Frontal cortex (tissue), 4 donors: ENCODE measurements at places on chromosomes 11 and 22.

DNA sequence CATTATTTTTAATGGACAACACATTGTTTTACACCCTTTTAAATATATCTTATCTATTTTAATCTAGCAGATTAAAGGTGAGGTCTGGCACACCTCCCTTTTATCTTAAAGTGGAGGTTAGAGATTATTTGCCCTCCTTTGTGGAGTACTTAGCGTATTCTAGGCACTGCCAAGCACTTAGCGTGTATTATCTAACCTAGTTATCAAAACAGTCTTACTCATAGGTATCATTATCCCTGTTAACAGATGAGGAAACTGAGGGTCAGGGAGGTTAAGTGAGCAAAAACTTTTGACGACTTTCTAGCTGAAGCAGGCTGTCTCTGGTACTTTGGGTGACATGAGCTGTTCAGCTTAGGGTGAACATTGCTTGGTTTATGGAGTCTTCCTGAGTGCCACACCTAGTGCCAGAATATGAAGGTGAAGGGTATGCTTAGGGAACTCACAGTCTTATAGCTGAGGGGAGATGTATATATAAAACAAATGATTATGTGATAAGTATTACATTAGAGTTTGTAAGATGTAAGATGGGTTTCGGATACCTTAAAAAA, 55.0 kb downstream of the ZNRF3 start:
- no peak for DNase-seq

GRCh38 chr11:113376156-113376555, 11.4 kb upstream of the ANKK1 start:
- no peak for DNase-seq

- DNase-seq: no peak
These were observed 123.3 kb upstream of the SESN3 start for GRCh38 chr11:95354304-95354703.

- DNase-seq: no peak
These were observed 15.6 kb upstream of the OR51L1 start for GRCh38 chr11:4979036-4979435.

GRCh38 chr11:113203141-113203753, 111.1 kb upstream of the TTC12 start:
- no peak for DNase-seq

GRCh38 chr11:120399307-120399706, 63.1 kb downstream of the ARHGEF12 start:
- DNase-seq: no peak

DNA sequence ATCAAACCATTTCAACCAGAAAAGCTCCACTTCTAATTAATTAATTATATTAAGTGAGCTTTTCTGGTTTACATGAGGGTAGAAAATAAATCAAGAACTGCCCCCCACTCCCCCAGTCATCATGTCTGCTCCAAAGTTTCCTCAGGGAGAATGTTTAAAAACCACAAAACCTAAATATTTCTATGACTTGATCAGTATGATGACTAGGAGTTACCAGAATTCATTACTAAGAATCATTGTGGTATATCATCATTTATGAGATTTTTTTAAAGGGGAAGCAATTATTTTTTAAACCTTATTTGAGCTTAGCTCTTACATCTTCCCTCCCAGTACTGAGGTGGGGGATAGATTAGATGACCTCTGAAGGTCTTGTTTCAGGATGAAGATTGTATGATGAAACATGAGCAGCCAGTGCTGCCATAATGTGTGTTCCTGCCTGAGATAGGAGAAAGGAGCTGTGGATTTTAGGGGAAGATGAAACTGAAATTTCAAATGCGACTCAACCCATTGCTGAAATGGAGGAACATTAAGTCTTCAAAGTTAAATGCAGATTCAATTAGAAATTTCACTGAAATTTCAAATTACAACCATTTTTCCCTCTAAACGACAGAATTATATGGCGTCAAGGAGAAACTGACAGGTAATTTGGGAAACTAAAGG, 401.3 kb upstream of the CADM1 start:
- DNase-seq: no peak

- DNase-seq: no peak
These were observed 107.3 kb downstream of the RPS6KA4 start for GRCh38 chr11:64466115-64466718.

DNA sequence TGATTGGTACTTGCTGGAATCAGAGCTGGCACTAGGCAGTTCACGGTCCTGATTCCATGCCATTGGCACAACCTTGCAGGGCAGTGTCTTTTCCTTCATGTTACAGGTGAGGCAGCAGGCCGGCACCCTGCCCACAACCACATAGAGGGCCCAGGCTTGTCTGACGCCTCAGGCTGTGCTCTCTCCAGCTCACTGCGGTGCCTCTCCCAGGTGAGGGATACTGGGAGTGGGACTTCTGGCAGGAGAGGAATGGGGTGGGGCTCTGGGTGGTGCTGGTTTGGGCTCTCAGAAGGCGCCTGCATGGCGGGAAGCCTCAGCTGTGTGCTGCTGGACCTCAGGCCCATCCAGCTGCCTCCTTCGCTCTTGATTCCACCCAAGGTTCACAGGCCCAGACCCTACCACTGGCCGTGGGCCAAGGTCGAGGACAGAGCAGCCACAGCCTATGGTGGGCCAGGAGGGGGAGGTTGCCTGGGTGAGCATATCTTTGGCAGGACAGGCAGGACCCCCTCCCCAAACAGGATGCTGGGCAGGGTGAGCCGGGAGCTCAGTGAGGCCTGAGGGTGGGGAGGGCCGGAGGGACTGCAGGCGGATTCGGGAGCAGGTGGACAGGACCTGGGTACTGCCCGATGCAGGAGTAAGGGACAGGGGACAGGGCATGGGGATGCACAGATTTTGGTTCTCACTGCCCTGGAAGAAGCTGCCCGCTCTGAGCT, 7.0 kb upstream of the MPPED1 start:
- DNase-seq: no peak

DNA sequence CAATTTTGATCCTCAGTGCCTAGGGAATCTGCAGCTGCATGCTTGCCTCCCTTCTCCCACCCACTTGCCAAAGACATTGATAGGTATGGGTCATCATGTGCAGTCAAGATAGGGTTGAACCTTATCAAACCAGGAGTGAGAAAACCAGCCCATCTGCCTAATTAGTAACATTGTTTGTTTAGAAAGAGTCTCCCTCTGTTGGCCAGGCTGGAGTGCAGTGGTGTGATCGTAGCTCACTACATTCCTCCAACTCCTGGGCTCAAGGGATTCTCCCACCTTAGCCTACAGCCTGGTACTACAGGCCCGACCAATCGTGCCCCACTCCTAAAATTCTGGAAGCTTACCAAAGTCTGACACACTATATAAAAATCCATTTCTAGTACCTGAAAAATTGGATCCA, 4.6 kb downstream of the C11orf71 start:
- no peak for DNase-seq

GRCh38 chr11:61172888-61173287, 11.7 kb upstream of the VPS37C start:
- no peak for DNase-seq
